Heart right ventricle (tissue), 16 donors: ENCODE measurements at places on chromosomes 3 and 15. TPM values are rescaled to one million over a fixed set of nuclear protein-coding genes. Genes with fewer than 3 reads are reported as not detected.

FAM174B gene
- 13.6 TPM for total RNA-seq

TERC gene
- total RNA-seq: 4.9 TPM

ANKRD63 gene
- not detected for total RNA-seq

MYZAP gene
- 505 TPM for total RNA-seq

C3orf52 gene
- 5.2 TPM for total RNA-seq

C2CD4A gene
- total RNA-seq: not detected
